Nucleus accumbens (tissue), 56 donors: ENCODE measurements at places on chromosomes 3 and 15.

DNA sequence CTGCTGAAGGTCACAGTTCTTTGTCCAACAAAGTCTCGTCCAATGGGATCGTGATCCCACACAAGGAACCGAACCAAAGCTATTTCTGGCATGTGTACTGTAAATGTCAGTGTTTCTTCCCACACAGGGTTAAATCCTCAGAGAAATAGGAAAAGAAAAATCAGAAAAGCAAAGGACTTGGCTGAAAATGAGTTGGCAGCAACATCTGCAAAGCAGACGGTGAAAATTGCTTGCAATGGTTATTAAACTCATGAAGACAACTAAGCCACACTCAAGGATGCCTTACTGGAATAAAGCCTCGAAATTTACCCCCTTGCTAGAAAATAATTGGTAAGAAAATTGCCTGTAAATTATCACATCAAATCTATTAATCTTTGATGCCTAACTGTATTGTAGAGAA is 195.2 kb upstream of the STRIT1 start:
- DNase-seq, result no peak

DNA sequence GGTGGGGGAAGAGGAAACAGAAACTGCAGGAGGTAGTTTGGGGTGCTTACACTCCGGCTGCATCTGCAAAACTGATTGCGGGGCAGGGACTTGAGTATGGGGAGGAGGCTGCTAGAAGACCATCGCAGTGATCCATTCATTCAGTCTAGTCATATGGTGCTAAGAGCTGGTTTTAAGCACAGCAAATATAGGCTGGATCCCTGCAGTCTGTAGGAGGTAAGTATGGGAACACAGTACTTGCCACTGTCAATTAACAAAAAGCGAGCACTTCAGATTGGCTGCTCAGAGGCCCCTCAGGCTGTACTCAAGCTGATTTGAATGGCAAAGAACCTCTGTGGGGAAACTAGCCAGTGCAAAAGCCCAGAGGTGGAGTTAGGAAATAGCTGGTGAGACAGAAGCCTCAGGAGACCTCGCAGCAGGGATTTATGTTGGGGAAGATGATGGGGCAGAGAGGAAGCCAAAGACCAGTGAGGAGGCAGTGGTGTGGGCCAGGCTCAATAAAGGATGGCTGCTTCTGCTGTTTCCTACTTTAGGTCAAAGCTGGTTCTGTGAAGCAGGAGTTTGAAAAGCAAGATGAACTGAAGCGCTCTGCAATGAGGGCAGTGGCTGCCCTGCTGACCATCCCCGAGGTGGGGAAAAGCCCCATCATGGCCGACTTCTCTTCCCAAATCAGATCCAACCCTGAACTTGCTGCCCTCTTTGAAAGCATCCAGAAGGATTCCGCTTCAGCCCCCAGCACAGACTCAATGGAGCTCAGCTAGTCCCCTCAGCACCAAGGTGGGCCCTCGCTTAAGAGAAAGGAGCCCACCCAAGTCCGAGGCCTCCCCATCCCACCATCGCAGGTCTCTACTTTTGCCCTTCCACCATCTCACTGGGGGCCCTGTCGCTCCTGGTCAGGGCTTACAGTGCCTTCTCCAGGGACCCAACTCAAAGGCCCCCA is 7.9 kb downstream of the RPL32 start:
- DNase-seq, result no peak

DNA sequence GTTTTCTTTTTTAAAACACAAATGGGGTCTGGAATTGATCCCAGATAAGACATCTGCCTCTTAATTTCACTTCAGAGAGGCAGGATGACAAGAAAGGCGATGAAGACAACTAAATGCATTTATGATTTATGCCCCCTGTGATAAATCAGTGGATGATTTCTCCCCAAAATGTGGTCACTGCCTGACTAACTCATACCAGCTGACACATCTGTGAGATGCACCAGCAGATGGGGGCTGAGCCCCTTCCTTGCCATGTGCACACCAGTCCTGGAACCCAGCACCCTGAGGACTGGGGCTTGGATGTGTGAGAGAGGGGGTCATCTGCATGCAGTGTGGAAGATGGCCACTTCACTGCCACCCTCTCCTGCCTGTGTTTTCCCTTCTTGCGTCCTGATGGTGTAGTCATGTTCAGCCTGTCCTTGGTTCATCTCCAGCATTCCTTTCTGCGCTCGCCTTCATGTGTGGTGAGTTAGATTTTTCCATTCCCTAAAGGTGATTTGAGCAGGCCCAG is 264.3 kb downstream of the LRTM1 start:
- no peak for DNase-seq

DNA sequence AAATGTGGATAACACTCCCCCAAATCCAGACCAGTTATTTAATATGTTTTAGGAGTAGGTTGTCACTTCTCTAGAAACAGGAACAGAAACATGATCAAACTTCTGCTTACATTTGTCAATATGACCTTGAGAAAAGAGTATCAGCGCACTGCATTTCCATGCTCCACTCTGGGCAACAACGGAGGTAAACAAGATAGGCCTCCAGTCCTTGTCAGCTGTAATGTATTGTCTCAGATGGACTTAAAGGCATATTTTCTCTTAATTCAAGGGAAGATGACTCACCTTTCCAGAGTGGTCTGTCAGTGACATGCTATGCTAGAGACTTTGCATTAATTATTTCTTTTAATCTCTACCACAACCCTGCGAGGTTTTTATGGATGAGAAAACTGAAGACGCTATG is 51.6 kb upstream of the TCF12 start:
- DNase-seq, result no peak

DNA sequence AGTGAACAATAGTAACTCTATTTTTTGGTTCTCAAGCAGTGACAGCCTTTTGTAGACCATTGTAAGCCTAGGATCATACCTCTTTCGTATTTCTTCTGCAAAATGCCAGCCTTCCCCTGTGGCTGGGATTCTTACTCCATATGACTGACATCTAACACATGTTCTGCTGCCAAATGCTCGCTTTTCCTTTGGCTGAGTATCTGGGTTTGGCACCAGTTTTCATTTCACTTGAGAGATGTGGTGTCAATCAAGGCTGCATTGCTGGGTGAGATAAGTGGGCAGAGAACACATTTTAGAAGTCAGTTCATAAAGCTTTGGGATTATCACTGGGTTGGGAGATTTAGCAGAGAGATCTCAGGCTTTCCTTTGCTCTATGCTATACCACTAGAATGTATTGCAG is 514.7 kb upstream of the SGO1 start:
- no peak for DNase-seq

GRCh38 chr3:194983620-194984019 is 287.3 kb downstream of the XXYLT1 start:
- DNase-seq, result no peak

DNA sequence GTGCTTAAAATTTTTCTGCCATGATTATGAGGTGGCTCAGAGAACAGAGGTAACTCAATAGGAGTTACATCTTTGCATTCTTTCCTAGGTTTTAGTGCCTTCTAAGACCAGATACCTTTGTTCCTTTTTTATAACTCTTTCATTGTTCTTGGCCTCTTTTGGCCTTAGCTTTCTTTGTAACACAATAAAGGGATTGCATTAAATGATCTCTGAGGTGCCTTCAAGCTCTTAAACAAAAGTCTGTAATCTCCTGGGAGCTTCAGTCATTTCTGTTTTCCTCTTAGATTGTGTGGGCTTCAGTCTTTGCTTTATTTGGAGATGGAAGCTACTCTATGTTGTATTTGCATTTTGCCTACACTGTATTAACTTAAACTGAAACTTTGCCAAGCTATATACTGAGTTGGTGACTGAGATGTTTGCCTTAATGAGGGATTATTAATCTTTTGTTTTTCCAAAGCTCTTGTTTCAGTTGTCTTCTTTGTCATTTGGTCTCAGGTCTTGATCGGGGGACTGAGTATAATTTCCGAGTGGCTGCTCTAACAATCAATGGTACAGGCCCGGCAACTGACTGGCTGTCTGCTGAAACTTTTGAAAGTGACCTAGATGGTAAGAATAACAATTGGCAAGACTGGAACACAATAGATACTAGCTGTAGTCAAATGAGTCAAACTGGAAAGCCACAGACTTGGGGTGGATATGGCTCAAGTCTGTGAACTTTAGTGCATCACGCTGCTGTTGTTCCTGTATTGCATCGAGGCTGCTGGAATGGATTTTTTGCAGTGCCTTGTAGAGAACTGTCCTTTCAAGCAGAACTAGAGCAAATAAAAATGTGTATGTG is 110.3 kb downstream of the HCN4 start:
- no peak for DNase-seq

DNA sequence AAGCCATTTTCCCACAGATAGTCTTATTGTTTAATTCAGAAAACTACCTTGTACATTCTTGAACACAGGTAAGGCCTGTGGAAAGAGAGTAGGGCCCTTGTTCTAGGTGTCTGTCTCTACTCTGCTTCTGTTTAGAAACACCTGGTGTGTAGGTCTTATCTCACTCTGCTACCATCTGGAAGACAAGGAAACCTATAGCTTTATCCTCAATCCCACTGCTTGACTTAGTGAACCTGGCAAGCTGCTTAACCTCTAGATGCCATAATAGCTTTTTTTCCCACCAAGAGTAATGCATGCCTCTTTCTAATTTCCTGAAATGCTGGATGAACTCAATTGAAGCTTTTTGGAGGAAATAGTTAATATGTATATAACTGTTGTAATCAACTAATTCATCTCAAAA is 82.6 kb upstream of the RAP2B start:
- no peak for DNase-seq

DNA sequence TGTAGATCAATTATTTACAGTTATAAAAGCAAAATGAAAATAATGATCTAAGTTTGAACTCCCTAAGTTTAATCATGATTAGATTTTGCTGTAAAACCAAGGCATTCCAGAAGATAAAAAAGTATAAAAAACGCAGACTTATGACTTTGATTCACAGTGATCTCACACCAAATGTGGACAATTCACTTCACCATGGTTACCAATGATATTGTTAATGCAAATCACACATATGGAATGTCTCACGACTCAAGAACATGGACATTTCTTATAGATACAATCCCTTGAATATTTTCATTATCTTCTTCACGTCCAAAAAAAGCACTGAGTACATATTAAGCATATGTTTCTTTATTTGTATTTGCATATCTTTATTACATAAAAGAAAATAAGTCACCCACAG is 1054.2 kb downstream of the NAALADL2 start:
- DNase-seq, result no peak

DNA sequence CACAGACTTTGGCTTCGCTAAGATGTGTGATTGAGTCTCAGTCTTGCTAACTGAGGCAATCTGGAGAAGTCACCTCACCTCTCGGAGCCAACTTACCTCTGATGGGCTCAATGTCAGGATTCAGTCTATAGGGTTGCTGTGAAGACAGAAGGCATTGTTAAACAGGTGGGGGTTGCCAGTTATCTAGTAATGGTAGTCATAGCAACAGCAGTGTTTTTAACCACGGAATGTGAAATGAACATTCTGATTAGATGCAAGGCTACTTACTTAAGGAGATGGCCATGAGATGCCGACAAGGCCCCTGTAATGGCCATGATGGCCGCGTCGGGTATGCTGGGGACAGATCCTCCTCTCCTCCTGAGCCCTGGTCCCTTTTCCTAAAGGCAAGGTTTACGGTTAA is 243.1 kb downstream of the GABRG3 start:
- no peak for DNase-seq

DNA sequence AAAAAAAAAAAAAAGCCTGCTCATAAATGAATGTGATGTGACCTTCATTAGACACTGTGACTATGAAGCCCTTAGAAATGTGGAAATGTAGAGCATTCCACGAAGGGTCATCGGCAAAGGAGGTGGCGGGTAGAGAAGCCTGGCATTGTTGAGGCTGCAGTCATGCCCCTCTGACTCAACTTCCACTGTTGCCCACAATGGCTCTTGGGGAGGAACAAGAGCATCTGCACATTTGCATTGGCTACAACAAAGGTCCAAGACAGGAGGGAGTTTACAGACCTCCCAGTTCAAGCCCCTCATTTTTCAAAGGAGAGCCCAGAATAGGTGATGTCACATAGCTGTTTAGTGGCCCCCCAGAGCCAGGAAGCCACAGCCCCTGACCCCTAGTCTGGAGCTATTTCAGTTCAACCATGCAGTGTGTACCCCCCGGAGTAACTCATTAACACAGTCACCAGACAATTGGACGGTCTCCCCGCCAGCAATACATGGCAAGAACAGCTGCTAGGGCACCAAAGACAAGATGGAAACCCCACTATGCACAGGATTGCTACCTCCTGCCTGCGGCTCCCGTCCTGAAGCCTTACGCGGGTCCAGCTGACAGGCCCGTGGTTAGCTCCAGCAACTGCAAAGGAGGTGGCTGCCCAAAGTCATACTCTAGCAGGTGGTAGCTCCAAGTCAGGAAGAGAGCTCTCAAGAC is 56.2 kb downstream of the SH3BP5 start:
- no peak for DNase-seq

- no peak for DNase-seq
These were observed 40.4 kb downstream of the CACNA1D start for GRCh38 chr3:53534676-53535400.

- DNase-seq, result no peak
These were observed 848.8 kb upstream of the GBE1 start for GRCh38 chr3:82610236-82610635.

GRCh38 chr3:38533285-38533976 is 37.3 kb downstream of the EXOG start:
- no peak for DNase-seq

GRCh38 chr3:10504171-10505049 is 976 bp downstream of the ATP2B2 start:
- no peak for DNase-seq

GRCh38 chr15:68507447-68507846 is 71.3 kb upstream of the CORO2B start:
- no peak for DNase-seq

DNA sequence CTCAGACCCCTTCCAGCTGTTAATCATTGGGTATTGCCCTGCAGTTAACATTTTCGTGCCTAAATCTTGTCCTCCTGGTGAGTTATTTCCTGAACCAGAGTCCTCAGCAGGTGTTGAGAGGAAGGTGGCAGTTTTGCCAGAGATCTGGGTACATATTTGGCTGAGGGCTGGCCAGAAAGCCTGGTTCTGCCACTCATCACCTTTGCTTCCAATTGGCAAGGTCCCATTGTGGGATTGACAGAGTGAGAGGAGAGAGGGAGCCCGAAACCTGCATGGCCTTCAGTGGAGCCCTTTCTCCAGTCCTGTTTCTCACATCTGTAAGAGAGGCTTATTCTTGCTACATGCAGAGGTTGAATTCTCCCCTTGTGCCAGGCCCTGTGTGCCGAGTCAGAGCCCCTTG is 8.9 kb upstream of the TKT start:
- no peak for DNase-seq

DNA sequence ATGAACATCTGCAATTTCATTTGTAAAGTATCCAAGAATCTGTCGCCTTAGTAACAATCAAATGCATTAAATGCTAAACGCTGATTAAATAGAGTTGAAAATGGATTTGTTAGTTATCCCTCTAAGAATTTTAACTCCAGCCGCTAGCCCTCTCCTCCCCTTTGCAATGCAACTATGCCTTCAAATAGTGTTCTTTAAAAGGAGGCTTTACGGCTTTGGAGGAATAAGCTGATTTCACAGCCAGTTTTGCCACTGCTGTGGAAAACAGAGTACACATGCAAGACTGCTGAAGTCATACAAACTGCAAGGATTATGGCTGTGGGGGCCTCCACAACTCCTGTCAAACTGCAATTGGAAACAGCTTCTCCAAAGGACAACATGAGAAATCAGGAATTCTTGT is 89.2 kb downstream of the CERS3 start:
- DNase-seq, result no peak
